Transverse colon (tissue), 4 donors: ENCODE measurements at places on chromosomes 2 and 18. TPM values are rescaled to one million over a fixed set of nuclear protein-coding genes. Genes with fewer than 3 reads are reported as not detected.
A peak's percentile ranks its signal among the peaks of the same experiment; 100 is the strongest.

DNA sequence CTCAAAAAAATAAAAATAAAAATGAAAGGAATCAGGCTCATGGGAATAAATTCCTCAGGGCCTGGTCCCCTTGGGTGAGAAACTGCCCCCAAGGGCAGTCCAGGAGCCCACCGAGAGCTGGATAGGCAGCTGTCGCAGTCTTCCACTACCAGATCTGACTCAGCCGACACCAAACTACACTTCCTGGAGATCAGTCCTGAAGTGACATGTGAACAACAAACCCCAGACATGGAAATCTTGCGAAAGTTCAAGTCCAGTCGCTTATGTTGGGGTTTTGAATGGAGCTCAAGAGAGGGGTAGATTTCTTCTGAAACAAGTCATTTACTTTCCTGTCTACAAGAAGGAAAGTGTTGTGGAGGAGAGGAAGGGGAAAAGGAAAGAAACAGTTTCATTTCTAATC, 12.9 kb downstream of the ADCY3 start:
- DNase-seq, result no peak

DNA sequence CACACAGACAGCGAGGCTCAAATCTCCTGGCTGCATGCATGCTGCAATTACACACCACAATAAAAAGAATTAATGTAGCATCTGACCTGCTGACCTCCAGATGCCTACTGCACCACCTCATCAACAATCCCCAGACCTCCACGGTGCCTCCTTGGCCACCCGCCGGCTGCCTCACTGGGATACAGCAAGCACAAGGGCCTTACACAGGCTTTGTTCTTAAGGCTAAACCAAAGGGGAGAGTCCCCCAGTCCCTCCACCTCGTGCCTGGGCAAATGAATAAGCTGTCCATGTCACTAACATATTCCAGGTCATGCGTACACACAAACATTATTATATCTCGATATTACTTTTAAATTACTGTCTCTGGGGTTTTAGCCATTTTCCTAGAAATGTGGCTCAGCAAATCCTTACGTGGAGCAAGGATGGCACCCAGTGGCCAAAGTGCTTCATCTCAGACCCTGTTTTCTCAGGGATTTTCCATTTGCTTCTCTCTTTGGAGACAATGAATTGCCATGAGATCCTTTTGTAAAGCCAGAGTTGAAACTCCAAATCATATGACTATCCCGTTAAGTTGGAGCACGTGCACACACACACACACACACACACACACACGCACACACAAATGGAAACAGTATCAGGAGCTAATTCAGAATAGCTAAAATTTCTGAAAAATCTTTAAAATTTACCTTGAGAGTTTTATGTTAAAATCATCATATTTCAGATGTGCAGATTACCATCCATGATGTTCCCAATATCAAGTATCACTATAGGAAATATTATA, 313.8 kb downstream of the PDE11A start:
- peak; percentile 13 for DNase-seq

TTC32 gene
- total RNA-seq, result 3.0 TPM

MROH2A gene
- total RNA-seq, result not detected

TRIM43 gene
- not detected for total RNA-seq

SPEG gene
- total RNA-seq, result 69.5 TPM
